ENCODE measurements at places on chromosomes 1 and 21.

GRCh38 chr1:39828734-39829133, 40.1 kb upstream of the BMP8B start:
- H3K36me3 ChIP-seq = no peaks in the 10 kb centered on the region
- H3K27ac ChIP-seq = no peak overlapping the region
- no peaks in the 10 kb centered on the region for H3K27me3 ChIP-seq
- H3K4me1 ChIP-seq = no peaks in the 10 kb centered on the region
- H3K4me3 ChIP-seq = no peak overlapping the region

DNA sequence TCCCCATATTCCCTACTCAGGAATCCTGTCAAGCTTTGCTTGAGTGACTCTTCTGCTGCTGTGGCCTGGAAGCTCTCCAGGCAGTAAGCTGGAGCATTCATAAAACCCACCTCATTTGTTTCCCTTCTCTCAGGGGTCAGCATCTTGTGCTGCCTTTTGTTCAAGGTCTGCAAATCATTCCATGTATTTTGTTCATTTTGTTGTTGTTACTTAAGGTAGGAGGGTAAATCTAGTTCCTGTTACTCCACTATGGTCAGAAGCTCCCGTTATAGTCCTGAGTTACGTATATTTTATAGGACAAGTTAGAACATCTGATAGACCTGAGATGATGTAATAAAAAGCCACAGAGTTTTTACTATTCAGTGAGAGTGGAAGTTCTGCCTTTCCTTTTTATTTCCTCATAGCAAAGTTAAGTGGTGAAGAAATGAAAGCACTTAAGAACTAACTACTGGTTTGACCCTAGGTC, 9.9 kb downstream of the SYNJ1 start:
- no peaks in the 10 kb centered on the region for H3K27me3 ChIP-seq
- H3K4me1 ChIP-seq = peaks cover under 1% of the 10 kb centered on the region
- H3K27ac ChIP-seq = no peak overlapping the region
- no peak overlapping the region for H3K4me3 ChIP-seq
- no peaks in the 10 kb centered on the region for H3K36me3 ChIP-seq

DNA sequence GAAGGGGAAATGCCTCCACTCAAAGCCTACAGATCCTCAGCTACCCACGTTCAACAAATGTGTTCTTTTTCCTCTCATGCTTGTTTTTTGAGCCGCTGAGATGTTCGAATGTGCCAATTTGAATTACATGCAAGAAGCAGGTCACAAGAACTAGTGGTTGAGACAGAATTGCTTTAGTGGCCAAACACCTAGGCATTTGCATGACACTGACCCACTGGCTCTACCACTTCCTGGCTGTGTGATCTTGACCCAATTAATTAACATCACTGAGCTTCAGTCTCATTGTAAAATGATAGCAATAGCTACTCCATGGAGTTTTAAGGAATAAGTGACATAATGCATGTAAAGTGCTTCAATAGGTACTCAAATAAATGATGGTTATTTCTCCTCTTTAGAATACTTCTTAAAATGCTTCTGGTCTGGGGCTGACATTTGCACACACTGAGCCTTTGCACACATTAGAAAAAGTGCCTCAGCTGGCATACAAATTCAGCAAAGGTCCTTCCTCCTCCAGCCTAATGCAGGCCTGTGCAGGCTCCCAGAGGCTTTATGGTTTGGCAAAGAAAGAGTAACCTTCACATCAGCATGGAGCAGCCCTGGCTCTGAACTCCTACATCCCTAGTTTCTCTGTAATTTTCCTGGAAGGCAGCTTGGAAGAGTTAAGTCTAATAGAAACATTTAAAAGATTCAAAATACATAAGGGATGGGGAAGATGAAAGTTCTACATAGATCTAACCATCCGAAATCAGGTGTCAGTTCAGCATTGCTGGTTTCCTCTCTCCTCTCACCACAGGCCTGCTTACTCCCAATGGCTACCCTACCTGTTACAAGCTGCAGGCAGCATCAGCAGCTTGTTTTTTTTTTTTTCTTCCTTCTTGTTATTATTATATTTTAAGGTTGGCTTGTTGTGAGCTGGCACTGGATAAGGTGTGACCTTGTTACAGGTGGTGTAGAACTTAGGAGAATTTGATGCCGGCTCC, 107.4 kb downstream of the TBX19 start:
- no peak for DNase-seq
- H3K27ac ChIP-seq = no peak overlapping the region
- no peak overlapping the region for H3K4me3 ChIP-seq
- H3K36me3 ChIP-seq = no peaks in the 10 kb centered on the region

DNA sequence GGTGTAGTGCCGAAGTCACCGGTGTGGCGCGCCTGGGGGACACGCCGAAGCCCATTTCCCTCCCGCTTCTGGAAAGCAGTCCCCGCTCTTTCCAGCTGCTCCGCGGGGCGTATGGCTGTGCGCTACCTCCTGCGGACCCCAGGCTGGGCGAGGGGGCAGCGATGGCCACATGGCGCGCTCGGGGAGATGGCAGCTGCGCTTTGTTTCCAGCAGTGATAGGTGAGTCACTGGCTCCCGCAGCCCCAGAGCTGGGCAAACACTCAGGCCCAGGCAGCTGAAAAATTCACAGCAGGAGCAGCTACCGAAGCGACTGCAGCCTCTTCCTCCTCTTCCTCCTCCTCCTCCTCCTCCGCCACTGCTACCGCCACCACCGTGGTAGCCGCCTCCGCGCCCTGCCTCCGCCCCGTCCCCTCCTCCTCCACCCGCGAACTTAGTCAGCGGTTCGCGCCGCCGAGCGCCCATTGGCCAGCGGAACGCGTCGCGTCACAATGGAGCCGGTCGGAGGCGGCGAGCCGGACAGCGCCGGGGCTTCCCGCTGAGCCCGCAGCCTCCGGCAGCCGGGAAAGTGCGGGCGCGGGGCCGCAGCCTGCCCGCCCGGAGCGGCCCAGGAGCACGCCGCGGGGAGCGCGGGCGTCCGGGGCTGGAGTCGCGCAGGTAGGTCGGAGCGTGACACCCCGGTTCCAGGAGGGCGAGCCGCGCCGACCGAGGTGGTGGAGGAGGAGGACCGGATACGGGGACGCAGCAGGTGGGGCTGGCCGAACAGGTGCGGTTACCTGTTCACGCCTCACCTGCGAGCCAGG, at the start of gene LRRC8B:
Gene LRRC8B, plus strand, starts transcription at position 461 of the 800 bp plus-strand sequence. CDS start 57,822 bp downstream, outside the sequence.
- H3K27me3 ChIP-seq = no peaks in the 10 kb centered on the region
- peak within 1 kb of the TSS; percentile 89 for H3K4me3 ChIP-seq
- H3K27ac ChIP-seq = peak within 1 kb of the TSS; percentile 77
- DNase-seq = peak; percentile 95
- H3K4me1 ChIP-seq = peaks cover 41% of the 10 kb centered on the region
- H3K36me3 ChIP-seq = peaks cover 15% of the 10 kb centered on the region

All from Karpas-422 (cell line).